ENCODE measurements at places on chromosomes 6 and 20.

DNA sequence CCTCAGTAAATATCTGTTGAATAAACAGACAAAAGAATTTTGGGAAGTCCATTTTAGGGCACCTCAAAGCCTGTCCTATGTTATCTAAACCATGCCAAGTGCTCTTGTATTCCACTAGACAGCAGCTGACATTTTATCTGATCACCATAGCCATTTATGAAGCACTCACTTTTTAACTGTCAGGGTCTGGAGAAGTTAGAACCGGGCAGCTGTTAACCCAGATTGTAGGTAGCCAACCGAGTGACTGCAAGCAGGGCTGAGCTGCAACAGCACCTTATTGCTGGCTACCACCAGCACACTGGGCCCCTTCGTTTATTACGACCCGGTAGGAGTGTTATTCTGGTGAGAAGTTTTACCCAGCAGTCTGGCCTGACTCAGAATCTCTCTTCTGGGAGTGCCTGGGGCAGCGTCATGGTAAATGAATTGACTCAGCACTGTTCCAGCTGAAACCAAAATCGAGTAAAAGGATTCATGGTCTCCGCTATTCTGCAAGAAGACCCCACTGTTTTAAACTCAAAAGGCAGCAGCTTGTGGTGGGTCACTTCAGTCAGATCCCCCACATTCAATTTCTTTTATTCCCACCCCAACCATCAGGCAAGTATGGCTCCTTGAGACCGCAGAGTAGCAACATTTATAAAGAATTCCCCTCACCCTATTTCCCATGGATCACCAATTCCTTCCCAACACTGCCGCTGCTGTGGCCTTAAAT, 1.7 kb downstream of the UBE2V1 start:
- no peak for DNase-seq

DNA sequence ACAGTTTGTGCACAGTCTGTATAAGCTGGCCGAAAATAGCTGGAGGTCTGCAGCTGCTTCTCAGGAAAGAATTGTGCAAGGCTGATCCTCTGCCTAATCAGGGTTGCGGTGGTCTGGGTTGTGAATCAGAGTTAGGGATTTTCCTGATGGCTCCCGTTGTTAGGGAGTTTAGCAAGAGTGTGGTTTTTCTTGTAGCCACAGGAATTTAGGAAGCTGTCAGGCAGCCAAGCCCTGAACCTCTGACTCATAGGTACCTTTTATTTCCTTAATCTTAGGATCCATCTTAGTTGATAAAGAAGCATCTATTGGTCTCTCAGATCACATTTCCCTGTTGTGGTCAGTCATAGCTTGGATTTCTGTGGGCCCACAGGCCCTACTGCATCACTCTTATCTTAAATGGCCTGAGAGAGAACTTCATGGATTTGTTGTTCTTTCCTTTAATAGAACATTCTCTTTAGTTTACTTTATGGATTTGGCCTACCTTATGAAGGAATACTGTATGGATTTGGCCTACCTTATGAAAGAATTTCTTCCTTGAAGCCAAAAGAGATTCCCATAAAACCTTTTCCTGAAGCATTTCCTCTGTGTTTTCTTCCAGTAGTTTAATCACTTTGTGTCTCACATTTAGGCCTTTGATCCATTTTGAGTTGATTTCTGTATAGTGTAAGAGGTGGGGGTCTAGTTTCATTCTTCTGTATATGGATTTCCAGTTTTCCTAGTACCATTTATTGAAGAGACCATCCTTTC, 10.3 kb downstream of the KIF25 start:
- no peak for DNase-seq

DNA sequence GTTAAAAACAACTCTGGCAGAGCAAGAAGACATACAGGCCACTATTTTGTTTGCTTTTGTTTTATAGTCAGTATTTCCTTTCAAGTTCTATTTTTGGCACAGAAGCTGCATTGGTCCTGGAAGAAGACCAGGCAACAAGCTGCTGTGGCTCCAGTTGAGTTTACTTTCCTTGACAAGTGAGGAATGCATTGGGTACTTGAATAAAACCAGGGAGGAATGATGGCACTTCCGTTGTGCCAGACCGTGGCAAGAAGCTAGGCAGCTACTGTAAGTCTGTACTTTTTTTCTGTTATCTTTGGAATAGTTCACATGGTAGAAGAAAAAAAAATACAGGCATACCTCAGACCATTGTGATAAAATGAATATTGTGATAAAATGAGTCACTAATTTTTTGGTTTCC, 66.3 kb downstream of the NCOA3 start:
- DNase-seq = no peak

DNA sequence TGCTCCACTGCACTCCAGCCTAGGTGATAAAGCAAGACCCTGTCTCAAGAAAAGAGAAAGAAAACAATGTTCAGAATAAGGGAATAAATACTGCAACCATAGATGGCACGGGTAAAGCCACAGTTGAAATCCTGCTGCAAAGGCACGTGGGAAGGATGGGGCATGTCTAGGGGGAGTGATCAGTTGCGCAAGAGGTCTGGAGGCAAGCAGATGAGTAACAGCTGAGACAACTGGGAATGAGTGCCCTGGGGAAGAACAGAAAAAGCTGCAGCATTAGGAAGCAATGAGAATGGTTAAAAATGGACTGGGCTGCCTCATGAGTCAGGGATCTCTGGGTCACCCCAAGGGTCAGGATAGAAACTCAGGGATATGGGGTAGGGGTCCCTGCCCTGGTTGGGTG, 96.3 kb downstream of the GMPR start:
- no peak for DNase-seq

GRCh38 chr20:51740838-51741237, 27.4 kb downstream of the ATP9A start:
- DNase-seq = no peak

DNA sequence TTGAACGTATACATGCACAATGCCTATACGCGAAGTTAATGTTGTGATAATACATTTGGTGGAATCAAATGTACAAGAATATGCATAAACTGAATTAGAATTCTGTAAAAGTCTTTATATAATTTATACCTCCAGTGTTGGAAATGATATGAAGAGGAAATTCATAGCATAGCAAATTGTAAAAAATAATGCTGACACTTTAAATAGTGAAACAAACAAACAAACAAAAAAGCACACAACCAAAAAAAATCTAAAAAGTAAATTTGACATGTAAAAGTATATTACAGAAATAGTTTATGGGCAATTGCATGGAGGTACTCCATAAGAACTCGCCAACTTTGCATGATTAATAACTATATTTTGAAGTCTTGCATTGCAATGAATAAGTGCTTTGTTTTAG, 780.9 kb downstream of the TBC1D32 start:
- DNase-seq = no peak

GRCh38 chr6:102853249-102853955, 1459.9 kb downstream of the GRIK2 start:
- DNase-seq = no peak

GRCh38 chr6:119218548-119218947, 131.0 kb downstream of the MAN1A1 start:
- DNase-seq = no peak

DNA sequence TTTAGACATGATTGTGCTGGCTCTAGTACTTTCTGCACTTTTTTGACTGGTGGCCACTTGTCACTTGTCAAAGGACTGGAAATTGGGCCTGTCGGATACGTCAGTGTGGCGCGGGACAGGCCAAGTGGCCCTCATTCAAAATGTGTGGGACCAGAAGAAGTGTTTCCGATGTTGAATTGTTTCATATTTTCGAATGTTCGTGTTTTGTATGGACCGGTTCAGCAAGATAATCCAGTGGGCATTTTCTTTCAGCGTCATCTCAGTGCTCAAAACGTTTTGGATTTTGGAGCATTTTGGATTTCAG, 3.5 kb downstream of the KIF25 start:
- DNase-seq = no peak

DNA sequence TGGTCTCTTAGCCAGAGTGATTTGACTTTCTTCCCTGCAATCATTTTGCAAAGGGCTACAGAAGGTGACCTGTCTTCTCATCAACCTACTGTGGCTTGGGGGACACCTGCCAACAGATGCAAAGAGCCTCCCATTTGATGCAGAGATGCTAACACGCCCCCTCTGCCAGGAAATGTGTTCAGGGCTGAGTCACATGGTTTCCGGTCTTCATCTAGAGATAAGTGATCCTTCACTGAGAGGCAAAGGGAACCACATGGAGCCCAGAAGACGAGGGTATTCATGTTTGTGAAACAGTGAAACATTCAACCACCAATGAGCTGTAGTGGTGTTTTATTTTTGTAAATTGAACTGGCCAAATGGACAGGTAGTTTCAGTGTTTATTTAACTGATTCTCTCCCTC, 109.0 kb upstream of the RIN2 start:
- DNase-seq = no peak

- DNase-seq = no peak
Measured at GRCh38 chr6:82362144-82362543, 1.5 kb upstream of the TPBG start.

DNA sequence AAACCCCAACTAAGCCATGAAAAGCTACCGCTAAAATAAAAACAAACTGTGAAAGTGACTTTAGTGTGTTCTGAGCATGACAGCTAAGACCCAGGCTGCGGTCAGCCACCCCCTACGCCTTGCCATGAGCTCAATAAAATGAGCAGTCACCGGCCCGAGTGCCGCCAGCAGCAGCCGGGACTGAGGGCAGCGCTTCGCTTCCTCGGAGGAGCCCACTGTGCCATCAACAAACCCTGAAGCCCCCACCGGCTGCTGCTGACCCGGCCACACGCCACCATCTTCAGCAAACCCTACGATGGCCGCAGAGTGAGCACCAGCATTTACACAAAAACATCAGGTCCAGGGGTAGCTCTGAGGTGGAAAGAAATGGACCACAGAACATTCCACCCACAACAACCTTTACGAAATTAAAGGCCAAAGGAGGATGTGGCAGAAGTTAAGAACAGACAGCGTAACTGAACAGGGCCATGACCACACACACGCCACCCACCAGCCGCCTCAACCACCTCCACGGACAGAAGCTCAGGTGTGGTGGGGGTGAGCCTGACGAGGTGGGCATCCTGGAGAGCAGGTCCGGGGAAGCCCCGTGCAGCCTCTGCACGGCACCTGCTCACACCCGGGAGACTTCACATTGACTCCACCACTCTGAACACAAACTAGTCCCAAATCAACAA, 67.0 kb downstream of the THBS2 start:
- no peak for DNase-seq

- DNase-seq = no peak
Measured at GRCh38 chr20:62064770-62065673, 659 bp downstream of the TAF4 start.
